Kidney (tissue), 22 donors: ENCODE measurements at places on chromosomes 6 and 20.

DNA sequence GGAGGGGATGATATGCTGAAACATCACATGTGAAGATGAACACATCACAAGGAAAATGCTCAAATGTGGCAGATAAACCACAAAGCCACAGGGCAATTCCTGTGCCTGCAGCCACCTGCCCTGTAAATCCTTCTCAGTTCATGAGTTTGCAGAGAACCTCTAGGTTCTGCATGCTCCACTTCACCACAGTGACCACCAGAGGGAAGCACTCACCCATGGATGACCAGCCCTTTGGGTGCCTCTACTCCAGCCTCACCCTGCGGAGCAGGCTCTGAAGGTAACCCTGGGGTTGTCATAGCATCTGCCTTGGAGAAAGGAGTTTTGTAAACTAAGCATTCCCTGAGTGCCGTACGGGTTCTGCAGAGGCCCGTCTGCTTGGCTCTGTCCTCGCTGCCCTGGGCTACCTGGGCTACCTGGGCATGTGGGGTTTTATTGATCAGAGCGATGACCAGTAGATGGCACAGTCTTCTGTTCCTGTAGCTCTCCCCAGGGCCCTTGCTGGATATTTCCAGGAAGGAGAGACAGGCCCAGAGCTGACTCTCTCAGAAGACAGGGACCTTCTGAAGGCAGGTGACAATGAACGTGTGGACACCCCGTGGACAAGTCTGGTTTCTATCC, 31.7 kb upstream of the CST1 start:
- DNase-seq: peak; percentile 38

DNA sequence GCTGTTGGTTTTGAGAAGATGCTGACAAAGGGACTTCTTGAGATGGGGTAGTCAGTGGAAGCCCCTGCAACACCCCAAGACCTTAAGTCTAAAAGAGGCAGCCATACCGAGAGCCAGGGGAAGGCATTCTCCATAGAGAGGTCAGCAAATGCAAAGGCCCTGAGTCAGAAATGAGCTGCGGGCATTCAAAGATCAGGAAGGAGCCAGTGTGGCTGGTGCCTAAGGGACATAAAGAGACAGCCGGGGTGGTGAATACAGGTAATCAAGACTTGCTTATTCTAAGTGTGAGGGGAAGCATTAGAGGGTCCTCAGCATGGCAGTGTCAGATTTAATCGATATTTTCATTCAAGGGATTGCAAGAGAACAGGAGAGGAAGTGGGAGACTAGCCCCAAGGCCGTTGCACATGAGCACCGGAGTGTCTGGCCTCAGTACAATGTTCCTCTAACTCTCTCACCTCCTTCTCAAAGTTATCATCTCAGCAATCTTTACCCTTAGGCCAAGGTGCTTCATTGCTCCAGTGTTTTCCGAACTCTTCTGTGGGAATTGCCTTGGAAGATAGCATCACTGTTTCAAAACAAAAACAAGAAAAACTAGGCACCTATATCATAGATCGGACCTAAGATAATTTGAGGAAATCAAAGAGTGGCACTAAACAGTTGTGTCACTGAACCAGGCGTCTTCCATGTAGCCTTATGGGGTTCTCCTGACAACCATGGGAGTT, 173.2 kb downstream of the DOK5 start:
- no peak for DNase-seq

GRCh38 chr6:28712982-28713381, 187.3 kb downstream of the GPX5 start:
- peak; percentile 48 for DNase-seq

- DNase-seq: no peak
Measured at GRCh38 chr20:51636123-51636522, 93.6 kb upstream of the NFATC2 start.

GRCh38 chr6:133699741-133700385, 189.1 kb upstream of the TCF21 start:
- no peak for DNase-seq
